ENCODE measurements at places on chromosomes 3 and 15.

- DNase-seq: no peak
Observed at GRCh38 chr15:76172782-76173181, 113.0 kb downstream of the TMEM266 start.

GRCh38 chr3:39499651-39500273, 32.3 kb downstream of the MOBP start:
- DNase-seq: no peak

GRCh38 chr3:42459151-42459550, 43.3 kb upstream of the VIPR1 start:
- no peak for DNase-seq

DNA sequence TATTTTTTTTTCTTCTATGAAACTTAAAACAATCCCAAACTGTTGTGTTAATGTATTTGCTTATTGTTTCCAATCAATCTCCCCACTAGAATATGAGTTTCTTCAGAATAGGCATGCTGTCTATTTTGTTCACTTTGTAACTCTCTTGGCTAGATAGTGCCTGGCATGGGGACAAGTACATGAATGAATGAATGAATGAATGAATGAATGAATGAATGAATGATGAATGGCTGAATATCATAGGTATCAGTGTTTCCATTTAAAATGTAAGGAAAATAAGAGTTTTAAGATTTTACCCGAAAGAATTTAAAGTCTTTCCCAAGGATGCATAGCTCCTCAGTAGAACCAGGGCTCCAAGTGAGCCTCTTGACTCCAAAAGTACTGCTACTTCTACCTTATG, 294.9 kb upstream of the GADL1 start:
- DNase-seq: no peak

DNA sequence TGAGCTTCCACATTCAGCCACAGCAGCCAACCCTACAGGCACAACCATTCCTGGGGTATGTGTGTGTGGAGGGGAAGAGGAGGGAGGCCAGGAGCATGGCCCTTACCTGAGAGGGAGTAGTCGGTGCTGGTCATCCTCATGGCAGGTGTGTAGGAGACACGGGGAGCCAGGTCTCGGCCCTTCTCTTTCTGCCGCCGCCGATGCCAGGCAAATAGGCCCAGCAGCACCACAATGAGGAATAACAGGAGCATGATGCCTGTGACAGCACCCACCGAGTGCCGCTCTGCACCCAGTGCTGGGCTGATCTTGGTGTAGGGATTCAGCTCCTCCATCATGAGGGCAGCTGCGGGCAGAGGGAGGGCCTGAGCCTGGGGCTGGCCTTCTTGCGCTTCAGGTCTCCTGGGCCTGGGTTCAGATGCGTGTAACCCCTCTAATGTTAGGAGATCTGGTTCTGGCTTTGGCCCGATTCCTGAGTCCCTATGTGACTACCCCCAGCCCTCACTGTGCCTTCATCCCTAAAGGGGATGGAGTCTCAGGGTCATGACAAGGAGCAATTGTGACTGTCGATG, 44.4 kb downstream of the RAB11A start:
- DNase-seq: no peak

- DNase-seq: no peak
Observed at GRCh38 chr3:126551839-126552687, 6.7 kb downstream of the C3orf22 start.

- no peak for DNase-seq
Observed at GRCh38 chr15:38547255-38547997, 17.2 kb downstream of the RASGRP1 start.

GRCh38 chr3:18789734-18790133, 358.6 kb upstream of the KCNH8 start:
- no peak for DNase-seq

DNA sequence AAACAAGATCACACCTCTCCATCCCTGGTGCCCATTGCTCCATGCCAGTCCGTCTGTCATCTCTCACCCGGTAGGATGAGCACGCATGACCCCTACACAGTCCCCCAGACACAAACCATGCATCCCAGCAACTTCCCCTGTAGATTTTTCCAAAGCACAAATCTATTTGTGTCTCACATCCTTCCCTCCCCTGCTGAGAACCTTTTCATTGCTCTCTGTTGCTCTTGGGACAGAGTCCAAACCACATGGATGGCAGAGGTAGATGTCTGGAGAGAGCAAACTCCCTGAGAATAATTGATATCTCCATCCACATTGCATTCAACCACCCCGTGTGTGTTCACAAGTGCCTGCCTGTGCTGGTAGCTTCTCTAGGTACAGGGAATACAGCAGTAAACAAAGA, 29.9 kb upstream of the LRTM1 start:
- no peak for DNase-seq

DNA sequence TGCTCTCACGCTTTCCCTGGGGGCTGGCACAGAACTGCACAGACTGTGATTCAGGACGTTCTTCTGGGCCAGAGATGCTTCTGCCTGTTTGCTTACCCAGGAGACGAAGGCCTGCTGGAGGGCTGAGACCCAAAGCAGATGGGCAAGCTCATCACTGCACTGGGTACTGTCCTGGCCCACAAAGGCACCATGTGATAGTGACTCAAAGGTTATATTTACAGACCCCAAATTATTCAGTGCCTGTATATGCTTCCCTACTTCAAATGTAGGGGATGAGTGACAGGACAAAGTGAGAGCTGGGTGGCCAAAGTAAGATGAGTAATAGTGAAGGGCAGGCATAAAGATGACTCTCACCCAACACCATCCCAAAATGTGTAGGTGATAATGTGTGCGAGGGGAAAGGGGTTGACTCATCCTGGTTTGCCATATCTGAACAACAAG, 127.4 kb downstream of the WDR76 start:
- no peak for DNase-seq

DNA sequence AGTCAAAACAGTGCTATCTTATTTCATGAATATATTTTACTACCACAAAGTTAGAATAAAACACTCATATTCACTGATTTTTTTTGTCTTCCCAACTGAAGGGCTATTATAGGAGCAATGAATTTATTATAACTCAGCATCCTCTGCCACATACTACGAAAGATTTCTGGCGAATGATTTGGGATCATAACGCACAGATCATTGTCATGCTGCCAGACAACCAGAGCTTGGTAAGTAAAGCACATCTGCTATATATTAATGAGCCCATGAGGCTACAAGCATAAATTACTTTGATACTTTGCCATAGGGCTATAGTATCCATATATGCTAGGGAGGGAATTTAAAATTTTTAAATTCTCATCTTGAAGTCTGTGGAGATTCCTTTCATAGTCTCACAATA, 95.9 kb downstream of the FEZF2 start:
- DNase-seq: no peak

GRCh38 chr3:60013241-60013640, 963.4 kb upstream of the CFAP20DC start:
- no peak for DNase-seq

GRCh38 chr3:184827572-184827971, 15.6 kb downstream of the VPS8 start:
- DNase-seq: no peak

GRCh38 chr3:58383476-58383875, 50.2 kb downstream of the PDHB start:
- no peak for DNase-seq

DNA sequence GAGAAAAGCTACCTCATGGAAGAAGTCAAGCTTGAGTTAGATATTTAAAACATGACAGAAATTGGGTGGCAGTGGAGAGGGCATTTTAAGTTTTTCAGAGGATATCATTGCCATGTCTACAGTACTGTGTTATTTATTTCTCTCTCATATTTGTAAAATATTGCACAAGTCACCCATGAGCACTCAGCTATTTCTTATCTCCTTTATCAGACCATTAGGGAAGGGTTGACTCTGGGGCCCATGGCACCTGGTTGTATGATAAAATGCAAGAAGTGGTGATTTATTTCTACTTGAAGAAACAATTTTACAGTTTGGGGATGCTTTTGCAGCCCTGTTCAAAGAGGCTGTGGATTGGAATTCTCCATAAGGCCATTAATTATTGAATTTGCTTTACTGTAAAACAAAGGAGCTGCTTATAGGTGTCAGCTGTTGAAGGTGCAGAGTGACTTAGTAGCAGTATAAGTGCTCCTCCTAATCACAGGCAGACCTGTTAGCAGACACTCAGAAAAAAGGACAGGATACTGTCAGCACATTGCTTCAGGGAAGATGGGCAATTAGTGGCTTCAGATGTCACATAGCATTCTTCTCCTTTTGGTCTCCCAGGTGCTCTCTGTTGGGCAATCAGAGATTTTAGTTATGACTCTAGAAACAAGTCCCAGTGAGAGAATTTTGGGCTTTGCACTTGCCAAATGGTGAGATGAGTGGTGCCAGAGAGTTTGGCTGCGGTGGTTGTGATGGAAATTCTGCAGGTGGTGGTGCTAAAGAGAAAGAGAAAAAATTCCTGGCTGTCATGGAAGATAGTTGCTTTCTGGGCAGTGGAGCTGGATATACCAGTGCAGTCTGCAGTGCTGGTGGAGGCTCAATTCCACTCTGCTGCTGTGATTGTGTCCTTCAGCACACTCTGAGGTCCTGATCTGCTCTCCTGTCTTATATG, 129.7 kb upstream of the ROPN1 start:
- no peak for DNase-seq

GRCh38 chr3:71693641-71694040, 31.6 kb downstream of the EIF4E3 start:
- no peak for DNase-seq

DNA sequence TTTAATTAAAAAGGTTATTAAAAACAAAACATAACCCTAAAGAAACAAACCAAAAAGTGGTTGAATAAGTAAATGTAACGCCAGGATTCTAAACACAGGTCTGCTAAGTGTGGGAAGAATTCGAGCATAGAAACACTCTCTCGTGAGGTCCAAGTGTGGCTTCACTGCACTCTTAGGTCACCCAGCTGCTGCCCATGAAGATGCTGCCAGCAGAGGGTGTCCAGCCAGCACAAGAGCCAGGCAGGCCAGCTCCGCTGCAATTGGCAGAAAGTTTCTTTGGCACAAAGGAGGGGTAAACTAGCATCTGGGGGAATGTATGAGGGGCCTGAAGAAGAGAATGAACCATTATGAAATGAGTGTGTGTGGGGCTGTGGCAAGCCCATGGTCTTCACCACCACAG, 215.7 kb upstream of the FEZF2 start:
- DNase-seq: no peak

DNA sequence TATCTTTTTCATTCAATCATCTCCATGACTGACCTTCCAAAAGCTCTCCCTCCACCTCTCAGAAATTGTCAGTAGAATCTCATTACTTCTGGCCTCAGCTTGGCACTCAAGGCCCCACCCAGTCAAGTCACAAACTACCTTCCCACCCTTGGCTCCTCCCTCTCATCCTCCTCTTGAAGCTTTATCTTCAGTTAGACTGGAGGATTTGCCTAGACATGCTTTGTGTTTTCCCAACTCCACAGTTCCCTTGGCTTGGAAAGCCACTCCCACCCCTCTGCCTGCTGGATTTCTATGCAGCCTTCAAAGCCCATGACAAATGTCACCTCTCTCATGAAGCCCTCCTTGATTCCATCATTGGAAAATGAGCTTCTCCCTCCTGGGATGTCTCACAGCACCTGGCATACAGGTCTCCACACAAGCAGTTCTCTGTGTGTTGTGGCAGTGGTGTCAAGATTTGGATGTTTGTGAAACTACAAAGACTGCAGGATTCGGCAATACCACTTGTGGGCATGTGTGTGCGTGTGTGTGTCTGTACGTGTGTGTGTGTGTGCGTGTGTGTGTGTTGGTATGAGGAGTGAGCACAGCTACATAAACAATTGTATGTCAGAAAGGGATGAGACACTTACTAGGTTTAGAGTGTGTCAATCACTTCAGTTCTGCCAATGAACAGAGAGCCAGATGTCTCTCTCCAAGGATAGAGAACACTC, 45.3 kb upstream of the VPS8 start:
- no peak for DNase-seq

DNA sequence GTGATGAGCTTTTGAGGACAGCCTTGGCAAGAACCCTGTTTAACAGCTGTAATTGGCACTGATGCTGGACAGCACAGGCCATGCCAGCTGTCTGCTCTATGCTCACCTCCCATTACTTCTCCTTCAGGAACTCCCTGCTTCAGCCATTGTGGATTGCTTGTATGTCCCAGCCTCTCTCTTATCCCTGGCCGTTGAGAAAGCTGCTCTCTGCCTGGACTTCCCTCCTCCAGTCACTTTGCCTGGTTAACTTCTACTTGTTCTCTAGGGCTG, 444.5 kb downstream of the EPHB1 start:
- DNase-seq: no peak

GRCh38 chr15:31067890-31068603, 33.5 kb downstream of the TRPM1 start:
- no peak for DNase-seq

DNA sequence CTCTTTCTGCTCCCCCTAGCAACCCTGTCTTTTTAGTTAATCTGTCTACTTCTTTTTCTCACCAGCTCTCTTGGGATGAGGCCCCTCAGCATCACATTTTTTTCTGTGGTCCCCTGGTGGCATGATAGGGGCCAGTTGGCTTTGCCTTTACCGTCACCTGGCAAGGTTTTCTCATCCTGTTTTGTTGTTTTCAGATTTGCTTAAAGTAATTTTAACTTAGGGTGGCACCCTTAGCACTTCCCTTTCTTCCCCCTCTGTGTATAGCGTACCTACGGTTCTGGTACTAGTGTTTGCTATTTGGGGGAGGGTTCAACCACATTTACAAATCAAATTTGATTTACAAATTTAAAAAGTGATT, 35.6 kb downstream of the PDCD6IP start:
- DNase-seq: no peak
